Iris pigment epithelial cell (primary cell): ENCODE measurements at places on chromosomes 6 and 20.
A peak's percentile ranks its signal among the peaks of the same experiment; 100 is the strongest.

DNA sequence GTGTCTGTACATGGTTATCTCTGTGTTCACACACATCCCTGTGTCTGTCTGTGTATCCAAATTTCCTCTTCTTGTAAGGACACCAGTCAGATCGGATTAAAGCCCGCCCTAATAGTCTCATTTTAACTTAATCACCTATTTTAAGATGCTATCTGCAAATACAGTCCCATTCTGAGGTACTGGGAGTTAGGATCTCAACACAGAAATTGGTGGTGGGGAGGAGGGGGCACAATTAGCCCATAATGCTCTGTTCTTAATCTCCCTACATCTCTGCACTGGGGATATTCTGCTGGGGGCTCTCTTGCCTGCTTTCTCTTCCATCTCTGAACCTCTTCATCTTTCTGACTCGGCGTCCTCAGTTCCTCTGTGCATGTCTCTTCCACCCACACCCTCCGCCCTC is 320.7 kb downstream of the CDC5L start:
- no peak for DNase-seq

- no peak for DNase-seq
Observed at GRCh38 chr6:135465903-135466302, 31.6 kb downstream of the AHI1 start.

GRCh38 chr6:160337301-160337700 is 10.9 kb upstream of the SLC22A3 start:
- peak; percentile 70 for DNase-seq

GRCh38 chr6:148509800-148510581 is 167.4 kb downstream of the SASH1 start:
- peak; percentile 96 for DNase-seq

DNA sequence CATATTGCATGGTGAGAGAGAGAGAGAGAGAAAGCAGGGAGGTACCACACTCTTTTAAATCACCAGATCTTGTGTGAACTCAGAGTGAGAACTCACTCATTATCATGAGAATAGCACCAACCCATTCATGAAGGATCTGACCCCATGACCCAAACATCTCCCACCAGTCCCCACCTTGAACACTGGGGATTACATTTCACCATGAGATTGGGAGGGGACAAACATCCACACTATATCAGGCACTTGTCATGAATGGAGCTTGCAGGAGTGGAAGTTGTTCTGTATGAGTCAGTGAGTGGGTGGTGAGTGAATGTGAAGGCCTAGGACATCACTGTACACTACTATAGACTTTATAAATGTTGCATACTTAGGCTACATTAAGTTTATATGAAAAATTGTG is 47.7 kb upstream of the RNF182 start:
- peak; percentile 54 for DNase-seq

GRCh38 chr6:42177514-42178364 is 4.6 kb downstream of the GUCA1A start:
- no peak for DNase-seq

GRCh38 chr6:167236239-167236571 is 54.9 kb upstream of the UNC93A start:
- DNase-seq: no peak

DNA sequence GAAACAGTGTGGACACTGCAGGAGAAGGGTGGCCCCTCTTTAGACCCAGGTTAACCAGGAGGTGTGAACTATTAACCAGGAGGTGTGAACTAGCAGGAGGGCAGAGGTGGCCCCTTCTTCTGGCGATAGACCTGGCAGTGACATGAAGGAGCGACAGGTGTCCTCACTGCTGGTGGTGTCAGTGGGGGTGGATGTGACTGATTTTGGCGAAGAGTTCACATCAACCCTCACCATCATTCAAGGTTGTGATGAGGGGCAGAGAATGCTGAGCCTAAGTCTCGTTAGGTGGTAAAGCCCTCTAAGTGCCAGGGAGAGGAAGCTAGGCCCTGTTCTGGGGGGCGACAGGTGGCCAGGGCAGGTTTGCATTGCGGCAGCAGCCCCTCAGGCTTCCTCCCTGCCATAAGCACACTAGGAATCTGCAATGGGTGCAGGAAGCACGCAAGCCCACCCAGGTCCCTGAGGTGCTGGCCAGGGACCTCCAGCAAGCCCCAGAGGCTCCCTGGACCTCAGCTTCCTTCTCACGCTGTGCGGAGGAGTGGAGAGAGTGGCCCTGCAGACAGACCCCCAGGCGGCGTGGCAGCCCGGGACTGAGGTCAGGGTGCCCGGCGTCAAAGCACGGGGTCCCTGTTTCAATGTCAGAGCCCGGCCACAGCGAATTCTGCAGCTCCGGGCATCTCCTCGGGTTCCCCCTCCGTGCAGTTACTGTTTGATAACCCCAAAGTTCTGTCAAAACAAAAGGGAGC is 13.7 kb downstream of the NPEPL1 start:
- no peak for DNase-seq

DNA sequence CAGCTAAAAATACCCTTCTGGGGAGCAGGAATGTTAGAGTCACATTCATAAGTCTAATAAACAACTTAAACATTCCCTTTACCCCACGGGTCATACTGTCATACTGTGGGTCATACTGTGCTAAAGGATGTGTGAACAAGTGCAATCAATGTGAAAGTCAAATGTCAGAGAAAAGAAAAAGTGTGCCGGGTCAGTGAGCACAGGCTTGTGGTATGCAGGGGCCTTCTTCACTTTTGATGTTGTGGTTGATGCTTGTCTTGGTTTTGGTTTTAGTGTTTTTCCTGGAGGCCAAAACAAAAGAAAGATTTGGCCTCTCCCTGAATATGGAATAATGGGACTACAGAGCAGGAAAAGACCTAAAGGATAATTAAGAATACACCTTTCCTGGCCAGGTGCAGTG is 267.9 kb upstream of the PLN start:
- DNase-seq: peak; percentile 2

DNA sequence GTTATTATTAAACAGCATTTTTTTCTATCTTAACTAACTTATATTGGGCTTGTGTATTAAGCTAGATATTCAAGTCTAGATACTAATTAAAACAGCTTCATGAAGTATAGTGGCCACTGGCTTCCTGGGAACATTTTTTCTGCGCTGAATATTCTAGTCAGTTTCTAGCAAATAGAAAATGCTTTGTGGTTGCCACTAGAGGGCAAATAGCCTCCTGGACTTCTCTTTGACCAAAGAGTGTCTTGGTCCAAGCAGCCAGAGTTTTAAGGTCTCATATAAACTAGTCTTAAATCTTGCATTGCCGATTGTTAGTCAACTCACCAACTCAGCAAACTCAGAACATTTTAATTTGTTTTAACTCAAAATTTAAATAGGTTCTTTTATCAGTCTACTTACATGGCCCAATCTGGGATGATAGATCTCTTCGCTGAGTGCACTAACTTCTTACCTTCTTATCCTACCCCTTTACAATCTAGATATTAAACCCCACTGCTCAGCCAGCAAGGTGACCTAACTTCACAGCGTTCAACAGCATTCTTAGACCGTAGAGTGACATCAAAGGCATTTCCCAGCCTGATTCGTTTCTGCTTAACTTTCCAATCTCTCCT is 24.6 kb upstream of the ID4 start:
- peak; percentile 62 for DNase-seq

- no peak for DNase-seq
Observed at GRCh38 chr20:25177890-25178321, 17.6 kb upstream of the ENTPD6 start.

GRCh38 chr6:156564807-156565149 is 212.4 kb upstream of the ARID1B start:
- no peak for DNase-seq

- no peak for DNase-seq
Observed at GRCh38 chr6:134934793-134935485, 15.0 kb downstream of the ALDH8A1 start.

DNA sequence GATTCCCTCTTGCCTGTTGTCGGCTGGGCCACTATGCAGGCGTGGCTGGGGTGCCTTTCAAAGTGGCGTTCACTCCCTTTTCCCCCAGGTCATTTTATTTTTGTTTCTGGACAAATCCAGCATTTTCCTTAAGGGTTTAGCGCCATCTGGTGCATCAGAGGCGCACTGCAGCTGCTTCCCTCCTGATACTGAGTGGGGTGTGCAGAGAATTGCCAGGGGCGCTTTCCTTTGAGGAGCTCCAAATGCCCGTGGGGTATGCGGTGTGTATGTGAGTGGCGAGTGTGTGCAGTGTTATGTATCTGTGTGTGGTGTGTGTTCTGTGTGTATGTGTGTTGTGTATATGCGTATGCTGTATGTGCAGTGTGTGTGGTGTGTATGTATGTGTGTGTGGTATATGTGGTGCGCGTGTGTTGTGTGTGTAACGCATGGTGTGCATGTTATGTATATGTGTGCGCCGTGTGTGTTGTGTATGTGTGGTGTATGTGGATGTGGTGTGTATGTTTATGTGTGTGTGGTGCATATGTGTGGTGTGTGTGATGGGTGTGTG is 100.1 kb upstream of the AGPAT4 start:
- peak; percentile 40 for DNase-seq

- peak; percentile 55 for DNase-seq
Observed at GRCh38 chr6:20092071-20092566, 120.2 kb downstream of the MBOAT1 start.

DNA sequence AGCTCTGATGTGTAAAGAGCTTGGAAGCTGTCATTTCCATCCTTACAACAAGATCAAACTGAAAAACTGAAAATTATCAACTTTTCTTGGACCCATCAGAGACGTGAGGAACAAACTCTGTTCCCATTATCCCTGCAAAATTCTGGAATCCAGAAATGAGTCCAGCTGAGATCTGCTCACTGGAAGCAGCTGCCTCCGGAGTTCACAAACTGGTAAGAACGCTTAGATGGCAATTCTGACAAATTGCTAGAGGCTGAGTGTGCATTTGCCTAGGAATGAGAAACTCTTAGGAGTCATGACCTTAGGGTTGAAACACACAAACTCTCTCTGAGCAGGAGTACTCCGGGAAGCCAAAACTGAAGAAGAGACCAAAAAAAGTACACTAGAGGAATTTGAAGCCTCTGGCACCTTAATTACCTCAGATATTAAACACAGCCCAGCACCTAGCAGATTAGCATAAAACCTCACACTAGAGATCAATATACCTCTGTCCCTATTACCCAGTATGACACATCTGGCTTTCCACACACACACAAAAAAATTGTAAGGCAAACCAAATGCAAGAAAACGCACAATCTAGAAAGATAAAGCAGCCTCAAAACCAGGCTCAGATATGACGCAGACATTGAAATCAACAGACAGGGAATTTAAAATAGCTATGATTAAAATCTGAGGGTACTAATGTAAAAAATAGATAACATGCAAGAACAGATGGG is 233.5 kb upstream of the SGK1 start:
- peak; percentile 88 for DNase-seq

GRCh38 chr20:44615169-44615791 is 32.9 kb downstream of the PKIG start:
- no peak for DNase-seq

DNA sequence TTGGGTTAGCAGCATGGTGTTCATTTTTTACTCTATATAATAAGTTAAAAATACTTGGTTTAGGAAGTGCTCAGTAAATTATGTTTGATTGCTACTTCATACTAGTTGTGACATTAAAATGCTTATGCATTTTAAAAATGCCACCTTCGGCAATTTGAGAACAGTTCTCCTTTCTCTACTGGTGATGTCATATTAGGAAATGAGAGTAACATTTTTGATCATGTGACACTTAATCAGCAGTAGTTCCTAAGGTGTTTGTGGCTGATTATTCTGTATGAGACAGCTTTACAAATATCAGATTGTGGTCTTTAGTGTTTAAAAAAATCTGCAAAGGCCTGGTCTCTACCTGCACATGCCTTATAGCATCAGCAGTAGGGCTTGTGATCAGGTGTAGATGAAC is 4.4 kb downstream of the GZF1 start:
- no peak for DNase-seq
